Activated naive CD4-positive, alpha-beta T cell treated with anti-CD3 and anti-CD28 coated beads, Interleukin-2, amount 50 U/mL, for 72 hours (primary cell): ENCODE measurements at places on chromosomes 13 and 19. TPM values are rescaled to one million over a fixed set of nuclear protein-coding genes. Genes with fewer than 3 reads are reported as not detected.

IGFL3 gene
- not detected for total RNA-seq

GRCh38 chr13:48594096-48594815, 59.5 kb upstream of the CYSLTR2 start:
- no peak for DNase-seq

DNA sequence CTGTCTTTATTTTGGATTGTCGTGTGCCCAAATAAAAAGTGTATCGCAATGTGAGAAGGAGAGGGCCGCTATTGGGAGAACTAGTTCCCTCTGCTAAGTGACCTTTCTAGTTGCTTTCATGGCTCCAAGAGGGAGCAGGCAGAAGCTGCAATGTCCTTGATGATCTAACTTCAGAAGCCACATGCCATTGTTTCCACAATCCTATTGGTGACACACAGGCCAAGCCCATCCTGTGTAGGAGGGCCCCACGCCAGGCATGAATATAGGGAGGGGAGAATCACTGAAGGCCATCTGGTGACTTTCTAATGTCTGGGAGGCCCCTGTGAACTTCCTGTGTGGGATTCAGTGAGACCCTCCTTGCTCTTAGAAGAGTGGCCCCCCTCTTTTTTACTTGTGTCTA, 47.8 kb upstream of the KPNA3 start:
- DNase-seq = no peak

DNA sequence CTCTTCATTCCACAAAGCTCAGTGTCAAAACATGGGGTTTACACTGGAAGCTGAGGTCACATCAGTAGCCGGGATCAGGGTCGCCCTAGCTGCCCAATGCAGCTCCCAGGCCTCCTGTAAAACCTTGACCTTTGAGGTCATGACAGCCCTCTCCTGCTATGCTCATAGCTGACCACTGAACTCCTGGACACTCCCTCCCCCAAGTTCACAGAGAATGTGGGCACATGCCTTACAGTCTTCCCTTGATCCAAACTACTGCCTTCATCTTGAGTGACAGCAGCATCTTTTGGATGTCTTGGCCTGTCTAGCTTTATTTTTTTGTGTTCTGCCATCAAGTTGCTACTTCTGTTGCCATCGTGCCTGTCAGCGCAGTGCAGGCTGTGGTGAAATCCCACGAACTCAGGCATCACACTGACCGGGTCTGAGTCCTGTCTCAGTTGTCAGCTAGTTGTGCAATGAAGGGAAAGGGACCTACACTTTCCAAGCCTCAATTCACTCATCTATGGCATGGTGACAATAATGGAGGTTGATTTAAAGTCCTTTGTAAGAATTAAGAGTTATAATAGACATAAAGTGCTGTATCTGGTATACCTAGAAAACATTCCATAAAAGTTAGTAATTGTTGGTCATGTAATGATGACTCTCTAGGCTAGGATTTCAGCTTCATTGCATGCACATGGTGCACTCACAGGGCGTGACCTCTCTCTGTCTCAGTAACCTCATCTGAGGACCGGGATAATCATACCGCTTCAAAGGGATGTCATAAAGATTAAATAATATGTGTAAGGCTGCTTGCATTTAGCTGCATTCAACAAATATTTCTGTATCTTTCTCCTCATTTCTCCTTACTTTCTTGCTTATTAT, 16.4 kb upstream of the ALOX5AP start:
- no peak for DNase-seq

- DNase-seq = no peak
Measured at GRCh38 chr13:22964245-22964966, 216.4 kb upstream of the SGCG start.

DNA sequence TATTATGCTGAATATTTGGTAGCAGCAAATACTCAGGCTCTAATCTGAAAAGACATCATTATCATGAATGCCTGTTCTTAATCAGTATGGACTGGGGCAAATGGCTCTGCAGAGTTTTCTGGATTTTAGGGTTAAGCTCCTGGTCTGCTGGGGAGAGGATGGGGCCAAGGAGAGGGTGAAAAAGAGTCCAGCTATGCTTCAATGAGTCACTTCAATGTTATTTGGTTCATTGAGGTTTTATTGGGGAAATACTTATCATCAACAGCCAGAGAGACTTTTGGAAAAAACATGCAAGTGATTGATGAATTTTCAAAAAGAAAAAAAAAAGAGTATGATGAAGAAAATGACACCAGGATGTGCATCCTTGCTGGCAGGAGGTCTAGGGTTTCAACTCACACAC, 278.3 kb downstream of the UQCRFS1 start:
- DNase-seq = no peak

GRCh38 chr19:22708983-22709382, 74.9 kb downstream of the ZNF492 start:
- no peak for DNase-seq

- DNase-seq = peak; percentile 37
Measured at GRCh38 chr19:33767898-33768413, 28.7 kb upstream of the KCTD15 start.

- no peak for DNase-seq
Measured at GRCh38 chr13:73622381-73622780, 511.8 kb downstream of the KLF12 start.

GRCh38 chr13:45928843-45929242, 77.3 kb upstream of the SIAH3 start:
- DNase-seq = no peak

- DNase-seq = no peak
Measured at GRCh38 chr19:55247621-55248099, 11.2 kb downstream of the PPP6R1 start.

DNA sequence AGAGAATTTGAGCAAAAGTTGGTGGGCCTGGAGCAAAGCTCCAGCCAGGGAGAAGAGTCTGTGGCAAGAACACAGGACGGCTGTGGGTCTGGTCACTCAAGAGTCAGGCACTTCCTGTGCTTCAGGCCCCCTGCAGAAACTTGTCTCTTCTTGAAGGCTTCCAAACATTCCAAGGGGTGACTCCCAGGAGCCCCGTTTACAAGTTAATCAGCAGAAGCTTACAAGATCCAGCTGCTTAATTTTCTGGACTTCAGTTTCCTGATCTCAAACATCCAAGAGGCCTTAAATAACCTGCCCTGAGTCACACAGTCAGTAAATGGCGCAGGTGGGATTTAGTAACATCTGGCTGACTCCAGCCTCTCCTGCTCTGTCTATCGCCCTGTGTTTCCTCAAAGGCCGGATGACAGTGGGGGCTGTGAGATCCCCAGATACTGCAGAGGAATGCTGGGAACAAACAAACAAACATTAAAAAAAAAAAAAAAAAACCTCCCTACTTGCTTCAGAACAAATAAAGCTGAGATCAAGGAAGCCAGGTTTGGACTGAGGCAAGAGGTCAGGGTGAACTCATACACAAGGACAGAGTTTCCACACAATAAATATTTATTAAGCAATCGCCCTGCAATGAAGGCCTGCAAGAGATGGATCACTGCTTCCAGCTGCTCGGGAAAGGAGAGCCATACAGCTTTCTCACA, 175.4 kb upstream of the RFC3 start:
- no peak for DNase-seq

GRCh38 chr13:27101847-27102246, 69.8 kb downstream of the USP12 start:
- DNase-seq = no peak

SIGLEC10 gene
- not detected for total RNA-seq

GRCh38 chr19:17580470-17581144, 25.2 kb downstream of the COLGALT1 start:
- DNase-seq = no peak

CGB5 gene
- total RNA-seq = not detected

GRCh38 chr19:46513461-46514236, 18.0 kb upstream of the PNMA8B start:
- DNase-seq = peak; percentile 93

GRCh38 chr13:72156760-72157159, 289.8 kb upstream of the DACH1 start:
- DNase-seq = no peak

GRCh38 chr13:47519626-47520025, 481.4 kb downstream of the SUCLA2 start:
- no peak for DNase-seq

PTPRS gene
- 2.3 TPM for total RNA-seq

- DNase-seq = no peak
Measured at GRCh38 chr19:49949742-49950589, 11.0 kb downstream of the SIGLEC11 start.

- DNase-seq = no peak
Measured at GRCh38 chr19:4391701-4392483, 8.5 kb downstream of the SH3GL1 start.

DNA sequence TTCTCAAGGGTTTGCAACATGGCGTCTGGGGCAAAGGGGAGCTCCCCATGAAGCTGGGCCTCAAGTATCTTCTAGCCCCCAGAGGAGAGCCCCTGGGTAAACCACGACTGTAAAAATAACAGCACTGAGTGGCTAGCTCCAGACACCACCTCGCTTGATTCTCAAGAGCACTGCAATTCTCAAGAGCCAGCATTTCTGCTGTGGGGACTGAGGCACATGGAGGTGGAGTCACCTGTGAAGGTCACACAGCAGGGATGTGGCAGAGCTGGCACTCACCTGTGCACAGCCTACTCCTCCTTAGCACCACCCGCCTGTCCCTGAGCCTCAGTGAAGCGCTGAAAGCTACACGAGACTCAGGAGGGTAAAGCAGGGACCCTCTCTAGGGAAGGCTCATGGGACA, 20.7 kb upstream of the CCNP start:
- no peak for DNase-seq

LIM2 gene
- total RNA-seq = not detected

IGFL2 gene
- not detected for total RNA-seq

DNA sequence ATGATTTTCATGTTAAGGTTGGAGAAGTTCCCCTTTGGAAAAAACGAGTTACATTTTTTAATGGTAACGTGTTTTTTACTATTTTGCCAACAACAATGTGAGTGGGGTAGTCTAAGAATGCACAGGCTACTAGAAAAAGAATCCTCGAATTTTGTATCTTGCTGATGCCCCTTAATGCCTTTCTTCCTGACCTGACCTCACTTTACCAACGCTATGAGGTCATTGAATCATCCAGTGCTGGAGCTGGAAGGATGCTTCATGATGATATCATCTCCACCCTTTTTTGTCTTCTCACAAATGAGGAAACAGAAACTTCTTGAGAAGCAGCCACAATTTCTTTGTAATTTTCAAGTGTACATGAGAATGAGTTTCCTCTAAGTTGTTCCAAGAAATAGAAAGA, 8.2 kb upstream of the UBL3 start:
- no peak for DNase-seq

TMEM255B gene
- 2.9 TPM for total RNA-seq

DNA sequence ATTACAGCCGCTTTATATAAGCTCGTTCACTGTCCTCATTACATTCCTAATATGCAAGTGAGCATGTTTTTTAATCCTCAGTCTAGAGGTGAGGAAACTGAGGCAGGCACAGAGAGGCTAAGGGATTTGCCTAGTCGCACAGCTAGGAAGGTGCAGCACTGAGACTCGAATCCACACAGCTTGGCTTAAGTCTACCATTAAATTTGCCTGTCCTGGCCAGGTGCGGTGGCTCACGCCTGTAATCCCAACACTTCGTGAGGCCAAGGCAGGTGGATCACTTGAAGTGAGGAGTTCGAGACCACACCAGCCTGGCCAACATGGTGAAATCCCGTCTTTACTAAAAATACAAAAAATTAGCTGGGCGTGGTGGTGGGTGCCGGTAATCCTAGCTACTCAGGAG, 8.0 kb downstream of the RPS16 start:
- DNase-seq = no peak

SIGLEC14 gene
- total RNA-seq = not detected

- DNase-seq = peak; percentile 67
Measured at GRCh38 chr19:44643605-44644401, at the start of gene PVR. Gene PVR, plus strand, starts transcription at chr19:44643910. Its CDS starts 187 bp downstream, at chr19:44644097.

OVOL3 gene
- total RNA-seq = not detected

TNFRSF19 gene
- not detected for total RNA-seq

- no peak for DNase-seq
Measured at GRCh38 chr13:110216006-110216397, 91.0 kb downstream of the COL4A1 start.

CDC42EP5 gene
- total RNA-seq = not detected

ZNF85 gene
- 16.4 TPM for total RNA-seq
